ENCODE measurements at places on chromosomes 12 and 14.

- no peak for DNase-seq
Measured at GRCh38 chr12:109949089-109949488, 47.1 kb downstream of the GIT2 start.

- DNase-seq, result no peak
Measured at GRCh38 chr14:35992816-35993683, 166.9 kb downstream of the BRMS1L start.

- no peak for DNase-seq
Measured at GRCh38 chr14:103628221-103628683, 759 bp upstream of the KLC1 start.

DNA sequence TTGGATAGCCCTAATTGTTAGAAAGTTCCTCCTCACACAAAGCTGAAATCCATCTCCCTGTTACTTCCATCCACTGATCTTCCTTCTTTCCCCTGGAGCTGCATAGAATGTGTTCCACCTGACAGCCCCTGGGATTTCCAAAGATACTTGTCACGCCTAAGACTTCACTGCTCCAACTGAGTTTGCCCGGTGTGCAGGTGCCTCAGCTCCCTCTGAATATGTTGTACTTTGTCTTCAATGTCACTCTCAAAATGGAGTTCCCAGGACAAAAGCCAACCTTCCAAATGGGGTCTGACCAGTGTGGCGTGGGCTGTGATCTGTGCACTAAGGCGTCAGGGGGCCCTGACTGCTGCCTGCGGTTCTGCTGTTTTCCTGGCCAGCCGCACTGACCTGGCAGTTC lies 42.8 kb downstream of the CACNA2D4 start:
- DNase-seq, result no peak

- DNase-seq, result no peak
Measured at GRCh38 chr12:121613462-121613861, 12.9 kb upstream of the ORAI1 start.

- no peak for DNase-seq
Measured at GRCh38 chr12:130961921-130962451, 8.3 kb downstream of the ADGRD1 start.

DNA sequence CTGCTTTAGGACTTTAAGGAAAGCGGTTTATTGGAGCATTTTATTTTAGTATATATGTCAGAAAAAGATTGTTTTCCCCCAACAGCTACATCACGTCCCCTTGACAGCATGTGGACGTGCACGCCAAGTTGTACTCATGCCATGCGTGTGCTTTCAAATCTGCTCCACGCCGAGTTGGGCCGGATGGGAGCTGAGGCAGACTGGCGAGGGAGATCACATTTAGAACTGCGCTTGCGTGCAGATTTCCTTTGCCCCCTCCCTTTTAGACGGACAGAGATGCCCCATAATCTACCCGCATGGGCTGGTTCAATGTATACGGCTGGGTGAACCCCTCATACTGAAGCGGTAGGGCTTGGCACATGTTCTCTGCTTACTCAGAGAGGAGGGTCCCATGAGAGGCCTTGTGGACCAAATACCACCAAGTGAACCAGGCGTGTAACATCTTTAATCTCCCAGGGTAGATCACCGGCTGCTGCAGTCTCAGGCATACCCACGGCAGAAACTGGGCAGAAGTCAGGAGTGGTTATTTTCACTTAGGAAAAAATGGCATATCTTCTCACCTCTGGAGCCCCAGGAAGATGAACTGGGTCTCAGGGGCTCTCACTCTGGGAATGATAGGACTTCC lies 92.1 kb downstream of the ESR2 start:
- no peak for DNase-seq

DNA sequence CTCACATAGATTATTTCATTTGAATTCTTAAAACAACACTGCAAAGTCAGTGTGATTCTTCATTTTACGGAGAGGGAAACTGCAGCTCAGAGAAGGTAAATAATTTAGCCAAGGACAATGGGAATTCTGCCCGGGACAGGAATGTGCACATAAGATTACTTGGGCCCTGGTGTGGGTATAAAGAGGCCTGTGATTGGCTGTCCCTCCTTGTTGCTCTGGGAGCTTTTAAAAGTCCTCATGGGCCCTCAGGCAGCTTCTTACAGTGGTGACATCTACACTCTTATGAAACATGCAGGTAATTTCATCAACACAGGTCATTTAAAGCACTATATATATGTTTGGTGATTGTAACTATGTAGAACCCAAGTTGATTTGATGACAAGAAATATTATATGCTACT lies 100.3 kb downstream of the ESR2 start:
- no peak for DNase-seq

DNA sequence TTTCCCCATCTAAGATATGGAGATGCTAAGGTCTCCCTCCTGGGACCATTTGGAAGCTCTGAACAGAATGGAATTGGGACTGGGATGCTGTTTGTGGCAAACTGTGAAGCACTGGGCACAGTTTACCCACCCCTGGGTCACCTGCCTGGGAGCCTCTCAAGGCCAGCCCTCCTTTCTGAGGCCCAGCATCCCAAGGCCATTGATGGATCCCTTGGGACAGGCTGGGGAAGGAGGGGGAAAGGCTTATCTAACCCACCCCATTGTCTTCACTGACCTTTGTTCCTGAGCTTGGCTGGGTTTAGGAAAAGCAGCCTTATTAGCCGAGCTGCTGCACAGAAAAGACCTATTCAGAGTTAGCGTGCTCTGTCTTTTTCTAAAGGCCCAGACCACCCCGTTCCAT lies 5.2 kb downstream of the CCDC85C start:
- DNase-seq, result no peak

DNA sequence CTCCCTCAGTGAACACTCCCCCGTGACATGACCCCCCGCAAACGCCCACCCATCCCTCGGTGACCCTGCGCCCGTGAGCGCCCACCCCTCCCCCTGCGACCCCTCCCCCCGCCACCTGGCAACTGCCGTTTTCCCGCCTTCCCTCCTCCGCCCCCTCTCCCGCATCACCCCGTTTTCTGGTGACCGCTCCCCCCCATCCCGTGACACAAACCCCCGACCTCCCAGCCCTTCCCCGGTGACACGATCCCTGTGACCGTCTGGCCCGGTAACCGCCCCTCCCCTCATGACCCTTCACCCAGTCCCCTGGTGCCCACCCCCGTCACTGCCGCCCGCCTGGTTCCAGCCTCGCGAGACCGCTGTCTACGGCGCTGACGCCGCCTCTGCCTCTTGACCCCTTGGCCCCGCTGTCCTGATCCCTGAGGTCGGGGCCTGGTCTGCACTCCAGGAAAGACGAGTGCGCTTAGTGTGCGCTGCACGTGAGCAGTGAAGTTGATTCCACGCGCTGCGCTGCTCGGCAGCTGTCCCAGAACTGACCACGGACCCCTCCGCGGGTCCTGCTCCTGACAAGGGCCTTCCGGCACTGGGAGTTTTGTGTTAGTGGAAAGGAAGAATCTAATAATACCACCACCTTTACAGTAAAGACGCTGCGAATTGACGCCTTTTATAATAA lies 59.4 kb downstream of the DDX51 start:
- no peak for DNase-seq
